ENCODE measurements at places on chromosomes 6 and 20.

DNA sequence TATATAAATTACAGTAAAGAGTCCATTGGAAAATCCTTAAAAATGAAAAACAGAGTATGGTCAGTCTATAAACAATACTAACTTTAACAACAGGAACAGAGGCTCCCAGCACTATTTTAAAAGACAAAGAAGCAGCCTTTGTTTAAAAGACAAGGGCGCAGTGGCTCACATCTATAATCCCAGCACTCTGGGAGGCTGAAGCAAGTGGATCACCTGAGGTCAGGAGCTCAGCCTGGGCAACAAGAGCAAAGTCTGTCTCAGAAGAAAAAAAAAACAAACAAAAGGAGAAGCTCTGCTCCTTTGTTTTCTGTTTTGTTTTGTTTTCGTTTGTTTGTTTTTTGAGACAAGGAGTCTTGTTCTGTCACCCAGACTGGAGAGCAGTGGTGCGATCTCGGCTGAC, 89.4 kb downstream of the DTNBP1 start:
- no peak for DNase-seq

- DNase-seq: no peak
These were observed 23.5 kb downstream of the CFAP206 start for GRCh38 chr6:87431263-87431662.

DNA sequence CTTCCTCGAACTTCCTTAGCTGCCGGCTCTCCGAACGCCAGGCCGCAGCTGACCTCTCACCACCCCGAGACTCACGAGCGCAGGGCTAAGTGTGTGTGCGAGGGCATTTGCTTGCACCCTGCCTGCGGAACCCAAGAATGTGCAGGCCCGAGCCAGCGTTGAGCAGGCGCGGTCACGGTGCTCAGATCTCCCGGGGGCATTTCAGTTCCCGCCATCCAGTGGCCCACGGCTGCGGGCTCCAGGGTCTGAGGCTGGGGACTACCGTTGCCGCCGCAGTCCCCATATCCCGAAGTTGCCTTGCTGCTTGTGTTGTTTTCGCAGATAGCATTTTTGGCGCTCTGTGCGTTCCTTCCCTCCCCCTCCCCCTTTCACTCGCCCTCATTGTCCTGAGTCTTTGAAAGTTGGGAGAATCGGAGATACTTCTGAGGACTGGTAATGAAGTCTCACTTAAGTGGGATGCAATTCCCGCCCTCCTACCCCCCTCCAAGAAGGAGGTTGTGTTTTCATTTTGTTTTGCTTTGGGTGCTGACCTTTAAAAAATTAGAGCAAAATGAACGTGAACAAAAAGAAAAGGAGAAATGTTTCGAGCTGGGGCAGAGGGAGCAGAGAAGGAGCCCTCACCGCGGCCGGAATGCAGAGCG, 1.7 kb downstream of the NR2E1 start:
- DNase-seq: no peak

- peak; percentile 81 for DNase-seq
These were observed 4.2 kb downstream of the SCML4 start for GRCh38 chr6:107819964-107820337.

GRCh38 chr6:4030669-4031068, 48.3 kb downstream of the FAM217A start:
- DNase-seq: no peak

- no peak for DNase-seq
These were observed 11.7 kb downstream of the SOD2 start for GRCh38 chr6:159681191-159681880.

DNA sequence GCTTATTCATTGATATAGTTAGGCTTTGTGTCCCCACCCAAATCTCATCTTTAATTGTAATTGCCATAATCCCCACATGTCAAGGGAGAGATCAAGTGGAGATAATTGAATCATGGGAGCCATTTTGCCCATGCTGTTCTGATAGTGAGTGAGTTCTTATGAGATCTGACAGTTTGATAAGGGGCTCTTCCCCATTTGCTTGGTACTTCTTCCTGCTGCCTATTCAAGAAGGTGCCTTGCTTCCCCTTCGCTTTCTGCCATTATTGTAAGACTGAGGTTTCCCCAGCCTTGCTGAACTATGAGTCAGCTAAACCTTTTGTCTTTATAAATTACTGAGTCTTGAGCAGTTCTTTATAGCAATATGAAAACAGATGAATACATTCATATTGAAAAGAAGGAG, 45.6 kb downstream of the CENPW start:
- no peak for DNase-seq

DNA sequence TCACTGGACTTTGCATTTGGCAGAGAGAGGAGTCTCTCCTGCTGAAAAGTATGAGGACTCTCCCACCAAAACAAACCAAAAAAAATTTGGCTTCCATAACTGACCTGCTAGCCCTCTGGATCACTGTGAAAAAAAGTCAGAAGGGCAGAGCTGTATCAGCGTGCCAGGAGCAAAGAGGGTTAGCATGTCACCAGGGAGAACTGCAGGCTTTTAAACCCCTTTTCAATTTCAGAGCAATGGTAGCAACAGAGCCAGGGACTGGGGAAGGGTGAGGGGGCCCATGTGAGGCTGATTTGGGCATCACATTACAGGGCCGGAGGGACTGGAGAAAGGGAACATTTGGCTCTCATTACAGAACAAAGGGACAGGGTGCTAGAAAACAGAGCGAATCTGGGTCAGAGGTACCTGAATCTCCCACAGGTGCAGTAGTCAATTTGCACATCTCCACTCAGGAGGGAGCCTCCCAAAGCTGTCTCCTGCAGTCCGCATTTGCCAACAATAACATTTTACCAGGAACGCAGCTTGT, 185.7 kb upstream of the EYA4 start:
- no peak for DNase-seq

- DNase-seq: no peak
These were observed 6.6 kb downstream of the SIRPB2 start for GRCh38 chr20:1484438-1485116.

DNA sequence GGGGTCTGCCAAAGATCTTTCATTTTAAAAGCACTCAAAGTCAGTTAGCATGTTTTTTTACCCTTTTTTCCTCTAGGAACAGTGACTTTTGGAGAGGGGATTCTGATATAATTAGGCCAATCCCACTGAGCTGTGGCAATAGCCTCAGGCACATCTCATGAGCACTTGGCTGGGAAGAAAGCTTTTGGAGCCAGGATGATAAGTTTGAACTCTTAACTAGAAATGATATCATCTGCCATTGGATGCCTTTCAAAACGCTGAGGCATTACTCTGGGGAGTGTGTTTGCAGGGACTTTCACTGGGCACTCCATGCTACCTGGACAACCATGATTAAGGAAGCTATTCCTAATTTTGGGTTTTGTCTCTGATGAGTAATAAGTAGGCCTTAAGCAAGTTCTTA, 3.7 kb downstream of the SCGN start:
- DNase-seq: no peak

DNA sequence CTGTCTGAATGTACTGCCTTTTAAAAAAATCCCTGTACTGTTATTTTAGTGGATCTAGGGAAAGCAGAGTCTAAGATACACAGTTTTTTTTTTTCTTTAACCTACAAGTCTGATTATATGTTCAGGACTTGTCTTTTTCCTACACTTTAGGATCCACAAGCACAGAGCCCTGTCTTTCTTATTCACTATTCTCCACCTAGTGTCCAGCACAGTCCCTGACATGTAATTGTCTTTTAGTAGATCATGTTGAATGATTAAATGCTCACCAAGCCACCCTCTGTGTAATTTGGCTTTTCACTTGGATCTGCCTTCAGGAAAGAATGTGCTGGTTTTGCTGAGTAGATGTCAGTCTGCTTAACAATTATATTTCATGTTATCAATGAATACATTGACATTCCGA, 35.8 kb upstream of the YWHAB start:
- DNase-seq: no peak

- DNase-seq: no peak
These were observed 6.7 kb downstream of the LRRC73 start for GRCh38 chr6:43503443-43503842.

DNA sequence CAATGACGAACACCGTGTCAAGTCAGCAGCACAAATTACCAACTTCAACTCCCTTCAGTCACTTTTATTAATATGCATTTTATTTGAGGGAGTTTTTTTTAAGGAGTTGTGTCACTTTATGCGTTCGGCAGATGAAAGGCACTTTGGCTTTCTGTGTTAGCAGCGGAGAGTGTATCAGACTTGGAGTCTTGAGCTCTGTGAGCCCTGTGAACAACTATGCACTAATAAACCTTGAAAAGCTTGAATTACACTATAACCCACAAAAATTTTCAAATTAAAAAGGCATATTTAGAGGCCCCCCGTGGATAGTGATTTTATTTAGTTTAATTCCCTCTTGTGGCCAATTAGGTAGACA, 335.3 kb upstream of the NT5E start:
- peak; percentile 69 for DNase-seq

DNA sequence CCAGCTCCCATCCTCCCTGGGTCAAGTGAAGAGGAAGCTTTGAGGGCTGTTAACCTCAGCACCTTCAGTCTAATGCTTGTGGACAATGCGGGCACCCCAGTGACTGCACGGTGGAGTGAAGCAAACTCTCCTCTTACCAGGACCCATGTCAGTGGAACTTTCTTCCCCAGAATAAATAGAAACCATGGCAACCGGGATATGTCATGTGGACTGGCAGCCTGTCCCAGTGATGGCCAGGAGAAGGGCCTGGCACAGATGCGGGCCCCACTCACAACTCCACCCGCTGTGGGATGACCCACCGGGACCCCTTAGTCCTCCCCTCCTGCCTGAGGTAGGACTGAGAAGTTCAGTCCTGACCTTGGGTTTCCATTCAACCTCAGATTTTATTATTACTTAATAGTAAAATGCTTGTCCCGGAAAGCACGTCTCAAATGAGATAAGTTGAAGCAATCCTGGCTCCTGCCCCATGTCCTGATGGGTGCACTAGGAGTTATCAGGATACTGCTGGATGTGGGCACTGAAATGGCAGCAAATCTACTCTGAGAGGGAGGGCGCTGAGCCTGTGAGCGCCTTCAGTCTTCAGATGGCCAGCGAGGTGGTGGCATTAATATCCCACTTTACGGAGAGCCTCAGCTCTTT, 23.5 kb downstream of the TOX2 start:
- no peak for DNase-seq

- DNase-seq: no peak
These were observed 1.7 kb upstream of the TOMM34 start for GRCh38 chr20:44961870-44962267.

DNA sequence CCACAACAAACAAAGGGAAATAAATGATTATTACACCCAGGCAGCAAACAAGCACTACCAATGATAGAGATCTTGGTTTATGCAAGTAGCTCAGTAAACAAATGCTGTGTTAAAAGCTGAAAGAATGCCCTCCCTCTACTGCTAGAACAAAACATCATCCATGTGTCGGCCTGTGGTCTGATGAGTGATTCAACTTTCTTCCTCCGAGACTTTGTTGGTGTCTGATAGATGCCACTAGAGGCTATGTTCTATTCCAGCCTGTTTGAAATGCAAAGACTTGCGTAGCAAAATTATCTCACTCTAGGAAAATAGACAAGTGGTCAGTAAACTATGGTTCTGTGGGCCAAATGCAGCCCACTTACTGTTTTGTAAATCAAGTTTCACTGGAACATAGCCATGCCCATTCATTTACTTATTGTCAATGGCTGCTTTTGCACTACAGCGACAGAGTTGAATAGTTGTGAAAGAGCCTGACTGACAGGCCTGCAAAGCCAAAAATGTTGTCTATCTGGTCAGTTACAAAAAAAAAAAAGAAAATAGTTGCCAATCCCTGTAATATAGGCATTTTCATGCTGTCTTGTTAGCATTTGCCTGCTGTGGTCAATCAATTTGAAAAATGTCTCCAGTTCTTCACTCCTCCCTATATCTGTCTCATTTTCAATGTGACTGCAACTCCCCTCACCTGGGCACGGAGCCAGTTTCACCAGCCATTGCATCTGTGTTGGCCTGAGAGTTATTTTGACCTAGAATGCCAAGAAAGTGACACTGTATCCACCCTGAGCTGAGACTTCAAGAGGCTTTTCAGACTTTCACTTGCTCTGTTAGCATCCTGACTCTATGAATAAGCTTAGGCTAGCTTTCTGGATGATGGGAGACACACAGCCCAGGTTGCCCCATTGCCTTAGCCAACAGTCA, 544.6 kb upstream of the BTBD3 start:
- no peak for DNase-seq

DNA sequence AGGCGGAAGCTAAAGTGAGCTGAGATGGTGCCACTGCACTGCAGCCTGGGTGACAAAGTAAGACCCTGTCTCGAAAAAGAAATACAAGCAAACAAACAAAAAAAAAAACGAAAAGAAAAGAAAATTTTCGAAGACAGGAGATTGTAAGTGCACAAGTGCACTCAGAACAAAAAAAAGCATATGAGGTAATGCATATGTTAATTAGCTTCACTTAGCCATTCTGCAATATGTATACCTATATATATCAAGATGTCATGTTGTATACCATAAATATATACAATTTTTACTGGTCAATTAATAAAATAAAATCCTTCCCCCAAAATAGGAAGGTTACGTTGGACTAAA, 127.5 kb downstream of the RIN2 start:
- DNase-seq: no peak

- peak; percentile 30 for DNase-seq
These were observed 84.0 kb upstream of the TULP1 start for GRCh38 chr6:35596448-35597442.

GRCh38 chr6:157213426-157213825, 109.9 kb downstream of the TMEM242 start:
- no peak for DNase-seq

DNA sequence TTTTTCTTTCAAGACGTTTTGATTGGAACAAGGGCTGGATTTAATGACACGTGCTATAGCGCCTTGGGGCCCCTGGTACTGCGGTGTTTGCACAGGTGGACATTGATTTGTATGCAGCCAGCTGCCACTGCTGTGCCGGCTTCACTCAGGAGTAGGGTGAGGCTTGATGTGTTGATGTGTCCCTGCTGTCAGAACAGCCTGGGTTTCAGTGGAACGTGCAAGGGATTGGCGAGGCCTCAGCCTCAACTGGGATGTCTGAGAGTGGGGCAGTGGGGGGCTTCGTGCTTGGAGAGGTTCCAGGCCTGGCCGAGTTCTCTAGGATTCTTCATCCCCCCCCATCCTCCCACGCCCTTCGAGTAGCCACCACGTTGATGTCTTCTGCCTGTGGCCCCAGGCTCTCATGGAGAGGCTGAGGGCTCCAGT, 23.0 kb downstream of the PYGB start:
- DNase-seq: peak; percentile 24

DNA sequence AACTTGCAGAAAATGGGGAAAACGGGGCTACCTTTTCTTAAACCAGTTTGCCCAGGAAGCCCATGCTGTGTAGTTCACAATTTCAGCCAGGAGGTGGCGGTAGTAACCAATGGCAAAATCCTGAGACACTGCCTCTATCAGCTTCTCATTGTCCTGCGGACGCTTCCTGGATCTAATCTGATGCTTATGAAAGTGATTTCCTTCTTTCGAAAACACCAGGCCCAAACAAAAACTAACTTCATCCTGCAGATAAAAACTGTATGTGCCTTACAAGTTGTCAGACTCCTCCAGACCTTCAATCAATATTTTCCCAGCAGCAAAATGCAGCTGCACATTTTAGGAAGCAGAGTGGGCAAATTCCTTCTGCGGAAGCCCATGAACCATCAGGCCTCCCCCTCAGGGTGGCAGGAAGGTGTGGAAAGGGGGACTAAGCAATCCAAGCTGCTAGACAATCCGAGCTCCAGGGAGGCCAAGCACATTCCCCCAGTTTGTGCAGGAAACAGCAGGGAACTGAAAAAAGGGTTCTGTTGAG, 88.5 kb downstream of the LY86 start:
- peak; percentile 84 for DNase-seq

- DNase-seq: no peak
These were observed 29.3 kb downstream of the ADGRG6 start for GRCh38 chr6:142331075-142331551.

GRCh38 chr6:167706313-167707109, 120.2 kb upstream of the AFDN start:
- DNase-seq: no peak

Data from NCI-H1417 (cell line).